ENCODE measurements at places on chromosomes 11 and 22.

- peak; percentile 4 for DNase-seq
Observed at GRCh38 chr11:122556605-122557004, 98.9 kb upstream of the UBASH3B start.

- no peak for DNase-seq
Observed at GRCh38 chr11:34302046-34302921, 55.5 kb downstream of the ABTB2 start.

DNA sequence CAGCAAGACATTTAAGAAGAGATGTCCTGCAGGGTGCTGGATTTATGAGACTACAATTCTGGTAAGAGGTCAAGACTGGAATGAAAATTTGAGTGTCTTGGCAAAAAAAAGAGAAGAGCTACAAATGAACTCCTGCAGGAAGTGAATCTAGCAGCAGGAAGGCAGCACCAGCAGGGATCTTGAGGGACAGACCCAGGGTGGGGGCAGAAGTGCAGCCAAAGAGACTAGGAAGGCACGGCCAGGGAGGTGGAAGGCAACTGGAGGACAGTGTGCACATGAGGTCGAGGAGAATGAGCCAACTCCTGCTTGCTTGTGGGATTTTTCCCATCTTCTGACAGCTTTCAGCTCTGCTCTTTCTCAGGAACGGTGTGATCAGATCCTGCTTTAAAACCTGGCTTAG lies 263.2 kb downstream of the BUD13 start:
- no peak for DNase-seq

GRCh38 chr11:12144330-12145174 lies 34.2 kb downstream of the MICAL2 start:
- no peak for DNase-seq

- DNase-seq, result no peak
Observed at GRCh38 chr11:34330653-34331052, 27.2 kb downstream of the ABTB2 start.

- DNase-seq, result no peak
Observed at GRCh38 chr11:121933694-121934093, 182.3 kb downstream of the BLID start.

- DNase-seq, result no peak
Observed at GRCh38 chr22:29044657-29045176, 16.9 kb downstream of the C22orf31 start.

- no peak for DNase-seq
Observed at GRCh38 chr11:30344085-30344484, 21.2 kb downstream of the ARL14EP start.

- no peak for DNase-seq
Observed at GRCh38 chr11:46404476-46405017, 13.0 kb upstream of the CHRM4 start.

- DNase-seq, result no peak
Observed at GRCh38 chr11:95499516-95500135, 268.6 kb upstream of the SESN3 start.

GRCh38 chr11:1994121-1994520 lies 3.5 kb downstream of the H19 start:
- DNase-seq, result no peak

Data from CD4-positive, alpha-beta T cell treated with Interferon alpha-2 for 1 hour (primary cell).